Endothelial cell of coronary artery (primary cell): ENCODE measurements at places on chromosomes 11 and 22. TPM values are rescaled to one million over a fixed set of nuclear protein-coding genes. Genes with fewer than 3 reads are reported as not detected.

ASCC2 gene
- 24.3 and 28.2 TPM in 2 replicates for total RNA-seq

OTOG gene
- not detected in 2 replicates for total RNA-seq

BEST1 gene
- total RNA-seq, result 0.28 TPM in 1 of 2 replicates, not detected in the other

FIBIN gene
- 0.47 TPM in 1 of 2 replicates, not detected in the other for total RNA-seq

ART5 gene
- not detected in 2 replicates for total RNA-seq

ACCS gene
- total RNA-seq, result 3.1 and 5.7 TPM in 2 replicates

P2RY2 gene
- 4.0 and 5.9 TPM in 2 replicates for total RNA-seq

APOL6 gene
- 1.2 and 8.2 TPM in 2 replicates for total RNA-seq
